ENCODE measurements at places on chromosomes 16 and 17. TPM values are rescaled to one million over a fixed set of nuclear protein-coding genes. Genes with fewer than 3 reads are reported as not detected.

DNA sequence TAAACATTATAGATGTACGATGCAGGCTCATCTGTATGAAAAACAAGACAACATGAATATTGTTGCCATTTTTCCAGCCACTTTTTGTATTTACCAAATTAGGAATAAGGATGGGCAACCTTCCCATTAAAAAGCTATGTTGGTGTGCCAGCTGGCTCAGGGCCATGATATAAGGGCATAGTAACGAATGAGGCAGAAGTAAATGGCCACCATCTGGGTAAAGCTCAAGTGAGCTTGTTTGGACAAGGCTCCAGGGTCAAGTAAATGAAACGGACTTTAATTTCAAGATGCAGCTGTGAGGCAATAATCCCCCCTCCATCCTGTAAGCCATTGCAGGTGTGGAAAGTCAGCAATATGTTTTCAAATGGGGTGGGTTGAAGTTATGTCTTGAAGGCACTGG lies 930.9 kb upstream of the CDH8 start:
- no peak for DNase-seq

Gene OR4D1
- polyA plus RNA-seq: 0.03 TPM

DNA sequence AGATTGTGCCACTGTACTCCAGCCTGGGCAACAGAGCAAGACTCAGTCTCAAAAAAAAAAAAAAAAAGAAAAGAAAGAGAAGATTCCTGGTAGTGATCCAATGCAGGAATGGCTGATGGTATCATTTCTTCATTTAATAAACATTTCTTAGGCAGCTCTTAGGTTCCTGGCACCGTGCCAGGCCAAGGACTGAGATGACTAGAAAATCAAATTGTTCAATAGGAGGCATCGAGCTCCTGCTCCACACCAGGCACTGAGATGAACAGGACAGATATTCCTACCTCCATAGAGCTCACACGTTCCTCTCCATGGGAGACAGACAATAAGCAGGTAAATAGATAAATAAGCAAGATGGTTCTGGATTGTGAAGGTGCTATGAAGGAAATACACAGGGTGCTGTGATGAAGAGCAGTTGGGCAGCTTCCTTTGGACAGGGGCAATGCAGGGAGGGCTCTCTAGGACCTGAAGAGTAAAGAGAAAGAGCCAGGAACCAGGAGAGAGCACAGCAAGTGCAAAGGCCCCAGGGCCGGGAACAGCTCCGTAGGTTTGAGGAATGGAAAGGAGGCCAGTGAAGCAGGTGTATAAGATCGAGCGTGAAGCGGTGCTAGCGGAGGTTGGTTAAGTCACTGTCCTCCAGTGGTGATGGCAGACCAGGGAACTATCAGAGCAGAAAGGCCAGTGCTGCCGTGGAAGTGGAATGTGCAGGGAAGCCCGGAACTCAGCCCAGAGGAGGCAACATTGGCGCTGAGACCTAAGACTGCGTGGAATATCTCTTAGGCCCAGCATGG lies 26.5 kb upstream of the CRHR1 start:
- DNase-seq: no peak

DNA sequence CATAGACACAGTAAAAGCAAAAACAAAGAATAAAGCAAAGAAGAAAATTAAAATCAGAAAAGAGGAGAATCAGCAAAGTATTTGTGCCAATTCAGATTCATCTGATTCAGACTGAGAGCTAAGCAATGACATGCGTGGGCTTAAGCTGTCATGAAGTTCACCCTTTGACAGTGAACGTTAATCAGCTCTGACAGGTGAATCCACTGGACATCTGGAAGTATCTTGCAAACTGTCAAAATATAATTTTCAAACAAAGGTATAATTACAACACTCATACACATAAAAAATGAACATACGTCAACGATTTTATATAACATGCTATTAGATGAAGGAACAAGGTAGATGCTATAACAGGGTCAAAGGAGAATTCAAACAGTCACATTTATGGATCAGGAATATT lies 596.3 kb upstream of the SALL1 start:
- no peak for DNase-seq

DNA sequence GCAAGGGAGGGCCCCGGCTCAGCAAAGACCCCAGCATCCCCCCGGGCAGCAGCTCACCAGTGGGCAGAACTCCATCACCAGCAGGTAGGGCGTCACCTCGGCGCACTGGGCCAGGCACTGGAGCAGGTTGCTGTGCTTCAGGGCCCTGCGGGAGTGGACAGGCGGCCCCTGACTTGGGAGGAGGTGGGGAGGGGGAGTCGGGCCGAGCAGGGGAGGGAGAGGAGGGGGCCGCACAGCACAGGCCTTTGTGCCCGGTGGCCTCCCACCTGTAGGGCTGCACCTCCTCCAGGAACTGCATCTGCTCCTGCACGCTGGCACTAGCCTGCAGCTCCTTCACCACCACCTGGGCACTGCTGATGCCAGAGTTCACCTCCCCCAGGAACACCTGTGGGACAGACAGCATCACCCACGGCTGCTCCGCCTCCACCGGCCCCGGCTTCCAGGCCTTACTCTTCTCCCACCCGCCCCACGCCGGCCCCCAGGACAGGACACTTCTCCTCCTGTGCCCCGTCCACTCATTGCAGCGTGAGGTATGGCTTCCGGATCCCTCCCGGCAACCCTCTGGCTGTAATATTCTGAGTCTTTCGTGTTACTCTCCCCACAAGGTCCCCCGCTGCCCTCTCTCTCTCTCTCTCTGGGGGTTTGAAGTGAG lies 37.7 kb upstream of the PVALEF start:
- DNase-seq: no peak

- no peak for DNase-seq
Measured at GRCh38 chr17:57746221-57746620, 1.1 kb upstream of the CCDC182 start.

GRCh38 chr17:71395901-71396300 lies 724.9 kb upstream of the SOX9 start:
- no peak for DNase-seq

DNA sequence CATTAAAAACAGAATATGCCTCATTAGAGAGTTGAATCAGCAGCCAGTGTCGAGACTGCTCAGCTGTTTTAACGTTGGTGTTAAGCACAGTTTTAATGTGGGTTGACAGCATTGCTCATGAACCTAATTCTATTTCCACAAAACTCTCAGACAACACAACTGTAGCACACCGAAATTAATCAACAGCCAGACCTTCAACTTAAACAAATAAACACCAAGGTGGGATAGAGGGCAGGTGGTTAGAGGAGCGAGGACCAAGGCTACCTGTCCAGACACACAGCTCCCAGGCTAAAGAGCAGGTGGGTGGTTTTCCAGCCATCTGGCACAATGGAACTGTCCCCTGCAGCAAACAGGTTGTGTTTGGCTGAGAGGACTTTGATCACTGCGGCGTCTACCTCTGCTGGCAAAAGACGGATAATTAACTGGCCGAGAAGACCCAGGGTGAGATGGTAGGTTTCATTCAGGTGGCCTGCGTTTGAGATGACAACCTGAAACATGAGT lies 69.6 kb upstream of the ATP2A3 start:
- DNase-seq: no peak

Data from renal cortex interstitium (tissue), 15 donors.